ENCODE measurements at places on chromosomes 4 and X. TPM values are rescaled to one million over a fixed set of nuclear protein-coding genes. Genes with fewer than 3 reads are reported as not detected.

DNA sequence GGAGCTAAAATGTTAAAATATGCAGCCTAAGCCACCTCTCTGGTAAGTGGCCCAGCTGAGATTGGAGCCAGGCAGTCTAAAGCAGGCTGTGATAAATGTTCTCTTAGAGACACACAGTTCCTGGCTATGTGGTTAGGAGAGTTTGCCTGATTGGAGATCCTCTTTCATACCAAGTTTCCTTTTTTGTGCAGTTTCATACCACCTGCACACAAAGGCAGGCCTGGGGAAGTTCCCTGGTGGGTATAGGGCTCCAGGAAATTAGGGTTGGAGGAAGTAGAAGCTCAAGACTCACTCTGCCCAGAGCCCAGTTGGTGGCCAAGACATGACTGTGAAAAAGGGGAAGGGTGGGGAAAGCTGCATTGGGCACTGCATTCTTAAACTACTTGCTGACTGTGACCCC, 16.9 kb downstream of the CYBB start:
- DNase-seq: no peak

DNA sequence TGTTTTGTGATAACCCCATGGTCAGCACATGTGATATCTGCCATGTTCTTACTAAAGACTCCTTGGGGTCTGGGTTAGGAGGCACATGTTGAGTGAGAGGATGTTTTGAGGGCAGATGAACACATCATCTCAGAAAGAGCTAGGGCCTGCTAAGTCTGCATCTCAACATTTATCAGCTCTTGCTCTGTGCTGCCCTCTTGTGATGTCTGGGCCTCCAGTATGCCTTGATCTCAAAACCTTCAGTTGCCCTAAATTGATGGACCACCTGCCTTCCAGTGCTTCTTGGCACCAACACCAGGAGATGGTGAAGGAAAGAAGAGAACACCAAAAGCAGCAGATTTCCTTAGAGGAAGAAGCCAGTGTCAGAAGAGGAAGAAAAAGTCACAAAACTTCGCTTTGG, 22.5 kb downstream of the MID1 start:
- no peak for DNase-seq

DNA sequence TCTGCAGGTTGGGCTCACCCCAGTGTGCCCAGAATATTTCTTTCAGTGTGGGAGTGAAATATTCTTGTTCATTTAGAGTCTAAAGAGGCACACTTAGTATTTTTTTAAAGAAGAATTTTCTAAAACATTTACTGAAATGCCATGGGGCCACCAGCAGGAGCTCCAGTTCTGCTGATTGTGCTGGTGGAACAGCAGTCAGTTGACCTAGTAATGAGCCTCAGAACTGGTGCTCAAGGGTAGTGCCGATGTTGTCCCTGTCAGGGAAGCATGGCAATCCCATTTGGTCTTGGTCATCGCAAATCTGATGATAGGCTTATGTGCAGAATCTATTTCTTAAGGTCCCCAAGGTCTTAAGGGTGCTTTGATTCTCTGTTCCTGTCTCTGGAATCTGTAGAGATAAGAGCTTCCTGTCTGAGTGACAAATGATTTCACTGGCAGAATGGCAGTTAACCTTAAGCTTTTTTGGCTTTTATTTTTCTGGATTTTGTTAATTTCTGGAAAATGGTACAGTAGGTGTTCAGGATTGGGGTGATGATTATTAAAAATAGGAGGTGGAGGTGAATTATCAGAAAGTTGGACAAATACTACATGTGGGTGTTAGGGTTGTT, 31.3 kb downstream of the JADE1 start:
- DNase-seq: no peak

Gene GPR119
- not detected for total RNA-seq

- DNase-seq: no peak
Observed at GRCh38 chr4:17664755-17665154, 50.3 kb downstream of the MED28 start.

GRCh38 chr4:103091601-103092223, 7.9 kb downstream of the BDH2 start:
- peak; percentile 49 for DNase-seq

DNA sequence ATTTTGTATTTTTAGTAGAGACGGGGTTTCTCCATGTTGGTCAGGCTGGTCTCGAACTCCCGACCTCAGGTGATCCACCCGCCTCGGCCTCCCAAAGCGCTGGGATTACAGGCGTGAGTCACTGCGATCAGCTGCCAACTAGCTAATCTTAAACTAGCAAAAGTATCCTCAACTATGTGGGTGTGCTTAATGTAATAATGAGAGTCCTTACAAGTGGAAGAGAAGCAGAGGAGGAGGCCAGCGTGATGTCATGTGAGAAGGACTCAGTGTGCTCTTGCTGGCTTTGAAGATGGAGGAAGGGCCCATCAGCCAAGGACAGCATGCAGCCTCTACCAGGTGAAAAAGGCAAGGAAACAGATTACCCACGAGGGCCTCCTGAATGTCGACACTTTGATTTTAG, 19.6 kb downstream of the SCD5 start:
- DNase-seq: no peak

Gene TNIP3
- not detected for total RNA-seq

GRCh38 chr4:89723096-89723495, 113.9 kb downstream of the SNCA start:
- DNase-seq: no peak

Gene RNF150
- 0.75 TPM for total RNA-seq

Gene CCSER1
- total RNA-seq: 2.3 TPM

Gene IDH3G
- 63.0 TPM for total RNA-seq

Gene PF4V1
- total RNA-seq: not detected

Gene MAOB
- total RNA-seq: 7.1 TPM

Gene VCX3A
- total RNA-seq: not detected

Gene MAGEA2B
- not detected for total RNA-seq

DNA sequence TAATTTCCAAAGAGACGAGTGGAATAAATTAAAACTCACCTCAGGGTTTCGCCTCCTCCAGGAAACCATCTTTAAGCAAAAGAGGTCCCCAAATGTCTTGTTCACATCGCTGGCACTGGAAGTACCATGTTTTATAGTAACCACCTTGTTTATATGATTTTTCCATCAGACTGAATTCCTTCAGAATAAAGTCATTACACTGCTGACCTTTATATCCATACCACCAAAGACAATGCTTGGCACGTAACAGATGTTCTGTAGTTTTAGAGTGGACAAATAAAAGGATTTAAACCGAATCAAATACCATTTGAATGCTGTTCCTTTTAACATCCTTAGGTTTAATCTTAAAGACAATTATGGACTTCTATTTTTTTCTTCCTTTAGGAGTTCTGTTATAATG, 4.7 kb downstream of the NUDT6 start:
- DNase-seq: no peak

DNA sequence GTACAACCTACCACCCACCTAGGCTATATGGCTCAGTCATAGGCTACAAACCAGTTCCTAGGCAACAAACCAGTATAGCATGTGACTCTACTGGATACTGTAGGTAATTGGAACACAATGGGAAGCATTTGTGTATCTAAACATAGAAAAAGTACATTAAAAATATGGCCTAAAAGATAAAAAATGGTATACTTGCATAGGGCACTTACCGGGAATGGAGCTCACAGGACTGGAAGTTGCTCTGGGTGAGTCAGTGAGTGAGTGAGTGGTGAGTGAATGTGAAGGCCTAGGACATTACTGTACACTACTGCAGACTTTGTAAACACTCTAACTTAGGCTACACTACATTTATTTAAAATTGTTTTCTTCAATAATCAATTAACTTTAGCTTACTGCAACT, 139.2 kb upstream of the RBPJ start:
- no peak for DNase-seq

- peak; percentile 16 for DNase-seq
Observed at GRCh38 chrX:106932492-106932923, 12.3 kb downstream of the CLDN2 start.

DNA sequence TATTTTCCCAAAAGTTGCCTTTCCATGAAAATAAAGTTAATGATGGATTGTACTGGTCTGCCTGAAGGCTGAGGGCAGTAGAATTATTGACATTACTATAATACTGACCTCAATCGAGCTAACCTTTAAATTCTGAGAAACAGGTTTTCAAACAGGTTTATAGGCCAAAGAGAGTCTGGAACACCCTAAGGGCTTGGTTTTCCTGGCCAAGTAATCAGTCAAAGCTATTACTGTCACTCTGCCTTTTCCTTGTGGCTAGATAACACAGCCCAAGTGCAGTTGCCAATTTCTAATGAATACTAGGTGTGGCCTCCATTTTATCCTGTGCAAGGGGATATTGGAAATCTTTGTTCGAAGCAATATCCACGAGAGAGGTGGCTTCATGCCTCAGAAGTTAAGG, 75.2 kb downstream of the INTS12 start:
- no peak for DNase-seq

DNA sequence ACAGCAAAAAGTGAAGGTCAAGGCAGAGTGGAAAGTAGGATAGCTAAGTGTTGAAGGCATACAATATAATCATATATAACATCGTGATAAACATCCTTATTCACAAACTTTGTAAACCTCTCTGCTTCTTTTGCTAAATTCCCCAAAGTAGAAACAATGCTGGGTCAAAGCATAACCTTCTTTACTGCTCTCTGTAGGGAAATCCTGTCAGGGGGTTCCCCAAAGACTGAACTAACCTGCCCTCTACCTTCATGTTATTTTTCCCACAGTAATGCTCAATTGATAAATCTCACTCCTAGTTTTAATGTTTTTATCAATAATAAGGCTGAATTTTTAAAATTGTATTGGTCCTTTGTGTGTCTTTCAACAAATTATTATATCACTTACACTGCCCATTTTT, 55.7 kb downstream of the DCHS2 start:
- no peak for DNase-seq

GRCh38 chrX:14673236-14673635, 143.9 kb downstream of the GLRA2 start:
- no peak for DNase-seq

Gene IL13RA2
- not detected for total RNA-seq

- no peak for DNase-seq
Observed at GRCh38 chr4:85102606-85103005, 136.1 kb upstream of the WDFY3 start.

DNA sequence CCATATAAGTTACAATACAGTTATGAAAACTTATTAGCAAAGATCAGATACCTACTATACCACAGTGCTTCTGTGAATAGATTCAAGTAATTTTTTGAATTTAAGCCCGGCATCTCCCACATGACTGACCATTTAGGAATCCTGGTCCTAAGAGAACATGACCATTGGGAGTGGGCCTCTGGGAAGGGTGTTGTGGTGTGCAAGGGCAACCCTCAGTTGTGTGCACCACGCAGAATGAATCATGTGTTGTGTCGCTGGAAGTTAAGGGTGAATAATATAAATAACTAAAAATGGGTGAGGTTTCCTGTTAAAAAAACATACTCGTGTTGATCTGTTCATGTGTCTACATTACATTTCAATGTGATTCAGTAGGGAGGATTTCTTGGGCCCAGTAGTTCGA, 15.5 kb downstream of the CPE start:
- no peak for DNase-seq

DNA sequence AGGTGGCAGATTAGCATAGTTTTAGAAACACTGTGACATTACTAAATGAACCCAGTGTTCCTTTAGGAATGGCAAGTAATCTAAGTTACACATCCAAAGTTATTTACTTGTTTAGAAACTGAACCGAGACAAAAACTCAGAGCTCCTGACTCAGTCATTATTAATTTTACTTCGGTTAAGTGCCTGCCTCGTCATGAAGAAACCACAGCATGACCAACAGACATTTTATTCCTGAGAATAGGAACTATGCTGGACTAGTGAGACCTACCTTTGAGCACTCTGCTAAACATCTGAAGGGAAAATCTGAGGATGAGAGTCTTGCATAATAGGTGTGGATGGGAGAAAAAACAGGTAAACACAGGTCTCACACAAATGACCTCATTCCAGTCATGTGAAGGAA, 2.5 kb downstream of the BEX1 start:
- DNase-seq: no peak

Gene TLR10
- total RNA-seq: not detected

Gene BEND2
- not detected for total RNA-seq

DNA sequence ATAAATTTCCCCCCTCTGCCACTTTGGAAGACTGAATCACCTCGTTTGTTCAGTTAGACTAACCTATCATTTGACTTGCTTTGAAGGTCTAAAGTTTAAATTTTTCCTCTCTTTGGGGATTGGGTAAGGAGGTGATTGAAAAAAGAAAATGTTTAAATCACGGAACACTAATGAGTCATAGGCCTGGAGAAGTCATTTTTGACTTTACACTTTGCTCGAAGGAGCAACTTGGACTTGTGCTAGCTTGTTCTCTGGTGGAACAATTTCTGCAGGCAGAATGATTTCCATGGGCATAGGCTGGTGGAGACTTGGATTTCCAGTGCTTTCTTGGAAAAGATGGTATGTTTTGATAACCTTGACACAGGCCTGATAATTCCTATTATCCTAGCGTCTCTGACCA, 10.5 kb upstream of the GLUD2 start:
- DNase-seq: no peak

- peak; percentile 59 for DNase-seq
Observed at GRCh38 chrX:106612393-106612763, 600 bp downstream of the RADX start.

DNA sequence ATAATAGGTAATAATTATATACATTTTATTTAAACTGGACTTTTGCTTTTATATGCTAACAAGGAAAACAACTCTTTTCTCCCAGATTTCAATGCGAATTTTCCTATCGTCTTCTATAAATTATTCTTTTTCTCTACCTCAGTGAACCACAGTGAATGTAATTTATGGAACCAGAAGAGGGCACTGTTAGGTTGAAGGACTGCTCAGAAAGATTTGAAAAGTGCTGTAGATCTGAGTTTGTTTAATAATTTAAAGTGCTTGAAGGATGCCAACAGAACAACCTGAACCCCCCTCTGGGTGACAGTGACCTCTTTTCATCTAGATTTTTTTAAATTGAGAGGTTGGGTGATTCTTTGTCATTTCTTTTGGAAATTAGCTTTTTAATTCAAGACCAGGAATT, 54.9 kb downstream of the PHOX2B start:
- DNase-seq: no peak

- no peak for DNase-seq
Observed at GRCh38 chr4:8586246-8586645, 6.1 kb downstream of the GPR78 start.

DNA sequence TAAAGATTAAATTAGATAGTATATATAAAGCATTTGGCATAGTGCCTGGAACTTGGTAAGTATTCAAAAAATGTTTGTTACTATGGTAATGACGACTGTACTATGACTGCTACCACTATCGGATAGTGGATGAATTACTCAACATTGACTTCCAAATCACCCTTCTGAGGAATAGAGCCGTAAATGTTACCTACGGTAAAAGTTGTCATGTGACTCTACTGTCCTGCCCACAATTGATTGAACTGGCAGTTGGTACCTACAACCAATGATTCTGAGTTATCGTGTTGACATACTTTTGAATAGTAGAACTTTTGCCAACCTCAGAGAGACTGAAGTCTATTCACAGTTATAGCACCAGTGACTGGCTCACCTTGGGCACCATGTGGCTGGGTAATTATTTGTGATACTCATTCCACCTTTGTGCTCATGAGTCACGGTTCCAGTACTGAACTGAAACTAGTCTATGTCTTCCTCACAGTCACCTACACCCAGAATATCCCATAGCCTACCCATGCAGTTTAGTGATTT, 185.5 kb upstream of the PITX2 start:
- DNase-seq: peak; percentile 85

All from Caki2 (cell line).